ENCODE measurements at places on chromosomes 7 and 10.

DNA sequence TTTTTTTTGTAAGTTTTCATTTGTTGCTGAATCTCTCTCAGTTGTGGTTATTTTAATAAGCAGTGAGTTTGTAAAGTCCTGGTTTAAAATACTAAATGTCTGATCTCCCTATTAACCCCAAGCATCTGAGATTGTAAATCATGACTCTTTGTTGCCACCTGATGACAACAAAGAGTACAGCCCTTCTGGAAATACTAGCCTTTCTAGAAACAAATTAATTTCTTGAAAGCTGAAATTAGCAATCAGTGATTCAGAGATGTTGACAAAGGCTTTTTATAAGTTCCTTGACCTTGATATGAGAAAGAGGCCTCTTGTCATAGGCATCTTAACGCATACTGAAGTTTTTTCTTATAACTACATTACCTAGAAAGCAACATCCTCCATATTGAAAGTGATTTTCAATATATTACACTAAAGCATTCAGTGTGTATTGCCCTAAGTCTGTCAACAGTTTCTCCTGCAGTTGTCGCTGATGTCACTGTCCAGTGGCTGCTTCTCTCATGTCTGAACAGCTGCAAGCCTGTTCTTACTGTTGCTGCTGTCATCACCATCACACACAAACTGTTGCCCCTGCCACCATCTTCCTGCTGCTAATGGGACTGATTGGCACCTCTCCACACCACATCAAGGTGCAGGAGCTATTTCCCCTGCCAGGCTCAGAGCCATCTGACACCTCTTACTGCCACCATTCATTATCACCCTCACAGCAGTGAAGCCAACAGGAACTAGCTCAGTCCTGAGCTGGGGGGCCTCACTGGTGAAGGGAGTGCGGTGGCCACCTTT, 95.1 kb upstream of the LRGUK start:
- DNase-seq, result no peak

GRCh38 chr7:42198974-42199668, 37.9 kb downstream of the GLI3 start:
- DNase-seq, result no peak

- DNase-seq, result no peak
Measured at GRCh38 chr10:97335188-97335619, 675 bp upstream of the FRAT2 start.

DNA sequence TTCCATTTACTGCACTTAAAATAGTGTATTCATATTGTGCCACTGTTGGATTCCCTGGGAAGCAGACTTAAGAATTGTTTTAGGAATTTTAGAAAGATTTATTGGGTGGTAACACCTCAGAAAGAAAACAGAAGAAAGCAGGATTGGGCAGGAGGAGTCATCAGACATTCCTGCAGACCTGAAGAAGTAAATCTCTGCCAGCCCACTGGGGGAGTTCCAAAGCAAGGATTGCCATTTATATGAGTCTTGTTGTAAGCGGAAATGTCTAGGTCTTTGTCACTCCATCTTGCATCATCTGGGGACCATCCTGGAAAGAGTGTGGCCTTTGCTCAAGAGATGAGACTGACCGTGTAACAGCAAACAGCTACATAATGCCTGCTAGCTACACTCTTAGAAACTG, 947.6 kb upstream of the POT1 start:
- no peak for DNase-seq

GRCh38 chr10:64528294-64529002, 1007.2 kb downstream of the REEP3 start:
- DNase-seq, result no peak

DNA sequence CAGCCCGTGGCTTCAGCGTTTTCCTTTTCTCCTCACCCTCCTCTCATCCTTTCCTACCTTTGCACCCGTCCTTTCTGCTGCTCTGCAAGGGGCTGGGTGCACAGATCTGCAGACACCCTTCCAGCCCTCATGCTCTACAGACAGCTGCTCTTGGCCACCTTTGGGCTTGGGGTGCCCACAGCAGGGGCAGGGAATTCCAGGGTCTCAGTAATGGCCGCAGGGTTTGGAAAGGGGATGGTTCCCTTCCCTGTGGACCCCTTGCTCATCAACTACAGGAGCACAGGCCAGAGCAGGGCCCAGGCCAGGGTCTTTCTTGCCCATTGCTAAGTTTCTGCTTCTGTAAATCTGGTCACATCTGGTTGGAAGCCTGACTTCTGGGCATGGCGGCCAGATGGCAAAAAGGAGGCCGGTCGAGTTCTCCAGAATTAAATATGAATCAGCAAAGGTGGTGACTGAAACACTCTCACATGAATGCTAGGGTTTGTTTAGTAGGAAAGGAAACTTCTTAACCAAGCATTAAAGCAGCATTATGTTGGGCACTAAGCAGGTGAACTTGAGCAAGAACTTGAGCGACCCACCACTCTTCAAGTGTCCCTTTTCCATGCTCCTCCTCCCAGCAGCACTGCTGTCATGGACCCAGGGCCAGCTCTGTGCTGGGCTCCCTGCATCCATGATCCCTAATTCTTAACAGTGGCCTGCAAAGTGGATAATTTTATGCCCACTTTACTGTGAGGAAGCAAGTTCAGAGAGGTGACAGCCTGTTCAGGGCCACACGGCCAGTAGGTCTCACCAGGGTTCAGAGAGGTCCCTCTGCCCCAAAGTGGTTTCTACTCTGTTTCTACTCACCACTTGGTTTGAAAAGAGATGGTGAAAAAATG, 1.5 kb downstream of the ECHDC3 start:
- no peak for DNase-seq

- no peak for DNase-seq
Measured at GRCh38 chr10:121525251-121526134, 72.8 kb downstream of the FGFR2 start.

GRCh38 chr10:49275896-49276295, 23.1 kb upstream of the C10orf71 start:
- DNase-seq, result no peak

GRCh38 chr10:119452396-119452795, 90.1 kb downstream of the RGS10 start:
- no peak for DNase-seq

DNA sequence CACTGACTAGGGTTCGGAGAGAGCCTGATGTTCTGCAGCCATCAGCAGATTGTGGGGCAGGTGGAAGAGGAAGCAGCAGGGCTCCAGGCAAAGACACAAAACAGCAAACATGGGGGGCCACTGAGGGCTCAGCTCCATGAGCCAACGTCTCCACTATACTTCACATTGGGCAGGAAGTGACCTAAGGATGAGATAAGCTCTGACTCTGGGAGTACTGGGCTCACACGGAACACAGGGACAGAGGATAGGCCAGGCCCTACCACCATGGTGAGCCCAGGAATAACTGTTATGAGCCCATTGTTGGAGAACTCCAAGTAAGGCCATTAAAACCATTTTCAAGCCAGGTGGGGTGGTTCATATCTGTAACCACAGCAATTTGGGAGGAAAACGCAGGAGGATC, 14.9 kb upstream of the MRPS24 start:
- DNase-seq, result no peak

DNA sequence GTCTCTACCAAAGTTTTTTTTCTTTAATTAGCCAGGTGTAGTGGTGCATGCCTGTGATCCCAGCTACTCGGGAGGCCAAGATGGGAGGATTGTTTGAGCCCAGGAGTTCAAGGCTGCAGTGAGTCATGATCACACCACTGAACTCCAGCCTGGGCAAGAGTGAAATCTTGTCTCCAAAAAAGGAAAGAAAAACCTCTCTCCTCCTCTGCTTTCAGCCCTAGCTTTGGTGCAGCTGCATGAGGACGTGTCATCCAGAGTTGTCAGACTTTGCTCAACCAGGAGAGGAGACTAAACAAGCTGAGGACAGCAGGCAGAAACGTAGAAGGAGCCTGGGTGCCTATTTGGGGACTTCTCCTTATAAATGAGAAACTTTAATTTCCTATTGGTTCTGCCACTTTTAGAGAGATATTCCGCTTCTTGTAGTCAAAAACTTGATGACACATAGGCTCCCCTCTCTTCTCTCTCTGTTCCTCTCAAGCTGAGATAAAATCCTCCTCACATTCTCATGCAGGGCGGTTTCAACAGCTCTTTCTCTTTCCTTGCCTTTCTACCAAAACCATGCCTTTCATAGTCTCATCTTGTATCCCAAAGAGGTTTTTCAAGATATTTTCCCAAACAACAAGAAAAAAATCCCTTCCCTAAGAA, 205.4 kb downstream of the ARHGAP12 start:
- peak; percentile 23 for DNase-seq

GRCh38 chr10:78909221-78909620, 159.5 kb upstream of the ZMIZ1 start:
- no peak for DNase-seq

GRCh38 chr7:108456845-108457540, 757 bp upstream of the NRCAM start:
- DNase-seq, result no peak

DNA sequence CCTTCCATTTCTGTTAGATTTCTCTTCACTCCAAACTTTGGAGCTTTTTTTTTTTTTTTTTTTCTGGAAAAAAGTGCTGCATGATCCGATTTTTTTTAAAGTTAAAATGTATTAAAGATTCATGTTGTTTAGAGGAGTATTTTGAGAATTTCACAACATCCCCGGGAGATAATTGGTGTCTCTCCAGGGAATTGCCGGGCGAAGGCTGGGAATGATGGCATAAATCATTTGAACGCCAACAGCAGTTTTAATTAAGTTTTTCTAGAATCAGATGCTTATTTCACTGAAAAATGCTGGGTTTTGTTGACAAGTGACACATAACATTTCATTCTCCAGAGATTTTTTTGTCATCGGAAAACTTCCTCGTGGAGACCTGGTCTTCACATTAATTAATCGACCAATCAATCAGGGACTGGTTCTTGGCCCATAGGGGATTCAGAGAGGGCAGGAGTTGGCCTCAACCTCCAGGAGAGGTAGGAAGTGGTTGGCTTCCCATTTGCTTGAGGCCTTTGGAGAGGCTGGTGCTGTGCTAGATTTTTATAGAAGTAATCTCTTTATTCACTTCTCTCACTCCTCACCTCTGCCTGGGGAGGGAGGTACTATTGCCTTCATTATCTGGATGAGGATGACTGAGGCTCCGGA, 439.4 kb downstream of the TYW1 start:
- no peak for DNase-seq

- no peak for DNase-seq
Measured at GRCh38 chr10:20454331-20454730, 442.8 kb downstream of the NEBL start.

DNA sequence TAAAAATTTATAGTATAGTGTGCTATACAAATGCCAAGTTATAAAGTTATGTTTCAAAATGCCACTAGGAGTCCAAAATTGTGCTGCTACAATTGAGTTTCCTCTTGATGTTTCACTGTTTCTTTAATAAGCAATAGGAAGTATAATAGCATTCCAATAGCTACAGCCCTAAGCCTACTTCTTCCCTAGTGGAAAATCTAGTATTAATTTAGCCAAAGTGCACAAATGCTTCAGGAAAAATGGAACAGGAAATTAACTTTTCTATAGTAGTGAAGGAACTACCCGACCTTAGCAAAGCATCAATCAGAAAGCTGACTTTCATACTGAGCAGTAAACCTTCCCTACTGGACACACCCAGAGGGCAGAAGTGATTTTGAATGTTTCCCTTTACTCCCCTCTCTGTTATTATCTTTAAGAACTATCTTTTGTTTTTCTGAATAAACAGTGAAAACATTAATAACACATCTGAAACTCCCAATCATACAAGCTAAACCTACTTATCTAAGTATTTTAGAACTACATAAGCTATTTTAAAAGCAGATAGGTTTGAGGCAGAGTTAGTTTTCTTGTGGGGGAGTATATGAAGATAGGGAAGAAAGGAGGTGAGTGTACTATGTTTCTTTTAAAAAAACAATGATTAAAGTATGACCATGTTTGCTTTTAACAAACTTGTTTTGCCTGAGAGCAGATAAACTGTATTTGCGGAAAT, 13.7 kb downstream of the CPED1 start:
- DNase-seq, result no peak

DNA sequence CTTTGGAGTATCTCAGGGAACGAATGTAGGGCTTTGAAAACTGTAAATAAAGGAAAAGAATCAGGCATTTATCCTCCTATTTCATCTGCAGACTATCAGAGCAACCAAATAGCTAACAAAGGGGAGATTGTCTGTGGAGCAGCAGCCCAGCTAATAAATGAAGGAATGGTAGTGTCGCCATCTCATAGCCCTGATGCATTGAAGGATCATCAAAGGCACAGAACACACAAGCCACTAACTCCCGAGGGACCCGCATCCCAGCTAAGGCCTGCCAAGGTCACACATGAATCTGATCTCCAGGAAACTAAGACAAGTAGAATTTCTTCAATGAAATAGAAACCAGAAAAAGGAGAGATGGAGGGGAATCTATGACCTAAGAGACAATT, 38.2 kb downstream of the CALML5 start:
- peak; percentile 10 for DNase-seq

DNA sequence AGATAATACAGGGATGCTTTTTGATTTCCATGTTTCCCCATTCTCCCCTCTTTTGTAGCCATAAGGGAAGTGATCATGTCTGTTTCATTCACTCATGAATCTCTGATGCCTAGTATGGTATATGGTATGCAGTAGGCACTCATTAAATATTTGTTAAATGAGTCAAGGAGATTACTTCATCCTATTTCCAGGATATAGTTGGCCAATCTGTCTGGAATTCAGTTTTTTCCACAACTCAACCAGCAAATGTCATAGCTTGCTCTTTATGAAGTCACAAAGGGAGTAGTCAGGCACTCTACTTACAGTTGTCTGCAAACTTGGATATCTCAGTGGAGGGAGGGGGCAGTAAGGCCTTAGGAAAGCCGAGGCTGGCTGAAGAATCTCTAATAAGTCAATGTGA, 853.6 kb downstream of the LRMDA start:
- peak; percentile 91 for DNase-seq

DNA sequence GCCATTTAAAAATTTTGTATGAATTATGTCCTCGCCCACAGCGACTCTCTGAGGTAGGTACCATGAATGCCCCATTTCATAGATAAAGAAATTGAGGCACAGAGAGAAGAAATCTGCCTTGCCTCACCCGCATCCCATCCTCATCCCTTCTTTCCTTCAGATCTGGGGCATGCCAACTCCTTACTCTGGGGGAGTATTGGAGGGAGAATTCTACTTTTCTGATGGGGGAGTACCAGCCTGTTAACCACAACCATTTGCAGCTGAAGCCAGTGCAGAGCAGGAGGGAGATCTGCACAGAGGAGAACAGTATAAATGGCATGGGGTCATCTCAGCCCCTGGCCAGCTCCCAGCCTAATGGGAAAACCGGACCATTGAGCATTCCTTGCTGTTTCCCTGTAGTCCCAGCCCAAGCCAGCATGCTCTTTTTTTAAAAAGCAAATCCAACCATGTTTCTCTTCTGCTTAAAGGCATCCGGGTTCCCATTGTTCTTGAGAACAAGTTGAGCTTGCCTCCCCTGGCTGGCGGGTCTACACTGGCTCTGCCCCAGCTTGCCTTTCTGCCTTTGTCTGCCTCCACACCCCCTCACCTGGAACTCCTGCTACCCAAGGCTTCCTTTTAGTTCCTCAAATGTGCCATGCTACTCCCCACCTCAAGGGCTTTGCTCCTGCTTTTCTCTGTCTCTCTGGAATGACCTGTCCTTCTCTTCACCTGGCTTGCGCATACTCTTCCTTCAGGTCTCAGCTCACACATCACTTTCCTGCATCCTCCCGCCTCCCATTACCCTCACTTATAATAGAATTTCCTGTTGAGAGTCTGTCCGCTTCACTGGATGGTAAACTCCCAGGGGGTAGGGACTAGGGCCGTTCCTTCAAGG, 8.8 kb upstream of the ZNF503 start:
- DNase-seq, result no peak

- no peak for DNase-seq
Measured at GRCh38 chr7:20019757-20020432, 197.3 kb downstream of the MACC1 start.

- no peak for DNase-seq
Measured at GRCh38 chr10:30079408-30079807, 20.0 kb upstream of the JCAD start.

- peak; percentile 41 for DNase-seq
Measured at GRCh38 chr10:102837230-102837721, at the start of gene CYP17A1. Gene CYP17A1 (minus strand): TSS chr10:102837413. CDS start chr10:102837361, 52 bp downstream.
